ENCODE measurements at places on chromosomes 2 and 18.

DNA sequence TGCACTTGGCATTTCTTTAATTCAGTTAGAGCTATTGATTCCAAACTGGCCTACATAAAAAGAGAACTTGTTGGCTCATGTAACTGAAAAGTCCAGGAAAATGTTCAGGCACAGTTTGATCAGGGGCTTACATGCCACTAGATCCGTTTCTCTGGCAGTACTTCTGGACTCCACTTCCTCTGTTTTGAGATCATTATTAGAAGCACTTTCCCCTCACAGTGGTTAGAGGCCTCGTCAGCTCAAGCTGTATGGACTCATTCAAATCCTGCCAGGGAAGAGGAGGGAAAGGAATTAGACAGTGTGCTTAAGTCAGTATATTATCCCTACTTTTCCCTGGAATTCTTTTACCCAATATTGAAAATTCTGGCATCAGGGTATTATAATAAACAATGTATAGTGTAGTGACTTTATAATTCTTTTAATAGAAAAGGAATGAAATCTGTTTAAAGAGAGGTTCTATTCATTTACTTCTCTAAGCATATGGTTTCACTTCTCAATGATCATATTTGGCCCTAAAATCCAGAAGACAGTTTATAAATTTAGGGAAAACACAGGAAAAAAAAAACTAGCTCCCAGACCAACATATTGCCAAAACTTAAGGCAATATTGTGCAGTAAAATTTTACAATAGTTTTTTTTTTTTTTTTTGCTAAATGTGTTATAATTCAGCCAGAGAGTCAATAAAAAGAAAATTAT lies 92.0 kb downstream of the ARMC9 start:
- DNase-seq, result no peak

DNA sequence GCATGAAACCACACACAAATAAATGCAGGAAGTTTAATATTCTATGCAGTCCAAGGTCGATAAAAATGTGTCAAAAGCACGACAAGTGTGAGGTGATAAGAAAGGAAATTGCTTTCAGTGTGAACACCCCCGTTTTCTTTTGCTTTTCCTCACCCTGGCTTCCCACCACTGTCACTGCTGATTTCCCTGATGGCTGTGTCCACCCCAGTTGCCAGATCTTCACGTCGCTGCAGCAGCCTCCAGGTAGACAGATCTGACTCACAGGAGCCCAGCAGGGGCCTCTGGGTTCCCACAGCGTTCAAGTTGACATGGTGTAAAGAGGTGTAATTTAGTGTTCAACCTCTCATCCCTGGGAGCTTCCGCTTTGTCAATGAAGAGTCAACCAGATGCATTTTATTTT lies 128.0 kb upstream of the TACR1 start:
- DNase-seq, result no peak

- DNase-seq, result no peak
Measured at GRCh38 chr2:60116161-60116875, 437.1 kb downstream of the BCL11A start.

- DNase-seq, result no peak
Measured at GRCh38 chr2:28381225-28382180, 11.2 kb upstream of the FOSL2 start.

- no peak for DNase-seq
Measured at GRCh38 chr2:158011055-158011771, 90.5 kb upstream of the UPP2 start.

GRCh38 chr2:38818565-38818964 lies 40.6 kb downstream of the GEMIN6 start:
- DNase-seq, result no peak

DNA sequence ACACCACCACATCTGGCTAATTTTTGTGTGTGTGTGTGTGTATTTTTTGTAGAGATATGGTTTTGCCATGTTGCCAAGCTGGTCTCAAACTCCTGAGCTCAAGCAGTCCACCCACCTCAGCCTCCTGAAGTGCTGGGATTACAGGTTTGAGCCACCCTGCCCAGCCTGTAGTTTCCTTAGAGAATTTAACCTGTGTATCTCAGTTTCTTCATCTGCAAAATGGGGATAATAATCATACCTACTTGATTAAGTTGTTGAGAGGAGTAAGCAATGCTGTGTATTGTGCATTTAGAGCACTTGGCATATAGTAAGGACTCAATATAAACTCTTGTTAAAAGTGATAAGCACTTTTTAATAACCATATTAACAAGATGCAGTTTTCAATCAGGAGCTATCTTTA lies 6.3 kb upstream of the SANBR start:
- no peak for DNase-seq

DNA sequence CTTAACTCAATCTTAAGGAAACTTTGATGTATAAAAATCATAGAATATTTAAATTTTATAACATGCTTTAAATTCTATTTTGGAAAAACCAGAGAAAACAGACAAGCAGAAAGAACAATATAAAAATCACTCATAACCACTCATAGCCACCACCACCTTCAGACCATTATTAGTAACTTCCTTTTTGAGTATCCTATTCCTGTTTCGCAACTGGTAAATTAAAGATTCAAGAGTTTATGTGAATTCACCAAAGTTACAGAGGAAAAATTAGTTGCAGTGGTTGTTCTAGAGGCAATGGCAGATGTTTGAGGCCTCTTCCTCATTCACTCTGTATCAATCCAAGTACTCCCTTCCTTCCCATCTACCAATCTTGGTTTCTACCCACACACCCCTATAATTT lies 49.3 kb upstream of the PROKR1 start:
- no peak for DNase-seq

DNA sequence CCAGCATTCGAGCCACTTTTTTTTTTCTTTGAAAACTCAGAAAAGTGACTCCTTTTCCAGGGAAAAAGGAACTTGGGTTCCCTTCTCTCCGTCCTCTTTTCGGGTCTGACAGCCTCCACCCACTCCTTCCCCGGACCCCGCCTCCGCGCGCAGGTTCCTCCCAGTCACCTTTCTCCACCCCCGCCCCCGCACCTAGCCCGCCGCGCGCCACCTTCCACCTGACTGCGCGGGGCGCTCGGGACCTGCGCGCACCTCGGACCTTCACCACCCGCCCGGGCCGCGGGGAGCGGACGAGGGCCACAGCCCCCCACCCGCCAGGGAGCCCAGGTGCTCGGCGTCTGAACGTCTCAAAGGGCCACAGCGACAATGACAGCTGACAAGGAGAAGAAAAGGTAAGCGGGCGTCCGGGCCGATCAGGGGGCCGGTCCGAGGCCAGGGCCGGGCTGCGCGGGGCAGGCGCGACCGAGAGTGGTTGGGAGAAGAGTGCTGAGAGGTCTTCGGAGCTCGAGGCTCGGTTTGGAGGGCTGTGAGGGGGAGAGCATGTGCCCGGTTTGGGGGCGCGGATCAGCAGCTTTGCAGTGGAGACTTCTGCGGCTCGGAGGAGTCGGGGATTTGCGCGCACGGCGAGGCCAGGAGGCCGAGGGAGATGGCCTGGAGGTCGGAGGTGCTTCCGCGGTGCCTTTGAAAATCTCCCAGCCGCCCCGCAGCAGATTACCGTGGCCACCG lies 502 bp downstream of the EPAS1 start:
- peak; percentile 68 for DNase-seq

DNA sequence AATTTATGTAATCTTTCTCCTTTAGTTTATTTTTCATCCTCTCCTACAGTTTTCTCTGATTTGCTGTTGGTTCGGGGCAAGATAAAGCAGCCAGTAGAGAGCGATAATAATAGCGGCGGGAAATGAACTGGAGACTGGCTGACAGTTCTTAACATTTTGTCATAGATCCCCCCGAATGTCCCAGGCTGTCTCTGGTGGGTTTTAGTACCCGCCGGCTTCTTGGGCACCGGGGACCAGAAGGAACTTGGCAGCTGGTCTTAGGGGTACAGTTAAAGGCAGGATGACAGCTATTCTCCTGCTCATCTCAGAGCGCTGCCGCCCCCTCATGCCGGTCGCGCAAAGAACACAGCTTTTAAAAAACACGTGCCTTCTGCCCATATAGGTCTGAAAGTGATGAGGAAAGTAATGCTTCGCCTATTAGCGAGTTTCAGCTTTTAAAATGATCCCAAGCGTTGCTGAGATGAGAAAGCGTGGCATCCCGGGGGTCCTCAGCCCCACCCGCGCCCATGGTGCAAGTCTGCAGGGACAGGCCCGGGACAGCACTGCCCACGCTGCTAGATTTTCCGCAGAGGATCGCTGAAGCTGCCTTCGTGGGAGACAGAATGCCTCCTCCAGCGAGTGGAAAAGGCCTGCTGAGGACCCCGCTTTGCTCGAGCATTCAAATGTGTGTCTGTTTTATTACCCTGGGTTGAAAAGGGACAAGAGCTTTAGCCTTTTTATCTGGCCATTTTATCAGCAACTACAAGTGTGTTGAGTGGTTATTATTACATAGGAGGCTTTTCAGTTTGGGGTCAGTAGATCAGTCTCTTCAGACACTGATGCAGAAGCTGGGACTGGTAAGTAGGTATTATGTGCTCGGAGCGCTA lies 3.8 kb downstream of the ONECUT2 start:
- no peak for DNase-seq

- no peak for DNase-seq
Measured at GRCh38 chr18:3924455-3924854, 474.5 kb downstream of the TGIF1 start.

- no peak for DNase-seq
Measured at GRCh38 chr2:164561416-164561815, 59.9 kb downstream of the GRB14 start.

DNA sequence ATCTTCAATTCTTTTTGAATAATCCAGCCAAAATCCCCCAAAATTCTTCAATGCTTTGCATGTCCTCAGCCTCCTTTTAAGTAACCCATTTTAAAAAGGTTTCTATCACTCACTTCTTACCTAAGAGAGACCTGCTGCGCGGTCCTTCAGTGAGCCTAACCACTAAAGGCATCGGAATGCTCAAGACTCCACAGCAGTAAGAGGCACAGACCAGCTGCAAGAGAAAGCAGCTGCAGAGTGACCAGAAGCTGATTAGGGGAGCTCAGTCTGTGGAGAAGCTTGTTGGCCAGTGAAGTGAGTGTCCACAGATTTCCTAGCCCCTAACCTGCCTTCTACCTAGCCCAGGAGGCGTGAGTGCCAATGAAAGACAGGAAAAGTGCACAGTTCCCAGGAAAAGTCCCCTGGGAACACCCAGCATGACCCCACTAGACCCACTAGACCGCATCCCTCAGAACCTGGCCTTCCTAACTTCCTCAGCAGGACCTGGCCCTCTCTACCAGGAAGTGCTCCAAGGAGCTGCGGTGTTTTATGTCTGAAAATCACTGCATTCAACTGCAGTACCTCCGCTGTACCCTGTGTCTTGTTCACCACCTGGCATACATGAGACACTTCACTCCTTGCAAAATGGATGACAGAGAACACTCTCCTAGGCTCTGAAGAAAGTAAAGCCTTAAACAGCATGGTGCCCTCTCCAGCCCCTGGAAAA lies 10.1 kb downstream of the MBOAT2 start:
- DNase-seq, result no peak

- DNase-seq, result no peak
Measured at GRCh38 chr2:151886241-151886640, 58.0 kb upstream of the ARL5A start.

DNA sequence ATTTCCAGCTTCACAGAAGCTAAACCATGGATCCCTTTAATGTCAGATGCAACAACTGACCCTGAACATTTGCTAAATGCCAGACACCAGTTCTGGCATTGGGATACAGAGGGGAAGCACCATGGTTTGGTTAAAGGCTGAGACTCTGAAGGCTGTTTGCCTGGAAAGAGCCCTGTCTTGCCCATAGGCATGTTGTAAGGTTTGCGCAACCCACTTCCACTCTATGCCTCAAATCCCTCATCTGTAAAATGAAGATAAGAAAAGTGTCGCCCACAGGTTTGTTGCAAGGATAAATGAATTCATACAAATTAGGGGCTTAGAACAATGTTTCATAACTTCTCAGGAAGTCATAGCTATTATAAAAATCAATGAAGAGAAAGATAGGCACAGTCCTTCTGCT lies 380.9 kb upstream of the GYPC start:
- DNase-seq, result no peak

DNA sequence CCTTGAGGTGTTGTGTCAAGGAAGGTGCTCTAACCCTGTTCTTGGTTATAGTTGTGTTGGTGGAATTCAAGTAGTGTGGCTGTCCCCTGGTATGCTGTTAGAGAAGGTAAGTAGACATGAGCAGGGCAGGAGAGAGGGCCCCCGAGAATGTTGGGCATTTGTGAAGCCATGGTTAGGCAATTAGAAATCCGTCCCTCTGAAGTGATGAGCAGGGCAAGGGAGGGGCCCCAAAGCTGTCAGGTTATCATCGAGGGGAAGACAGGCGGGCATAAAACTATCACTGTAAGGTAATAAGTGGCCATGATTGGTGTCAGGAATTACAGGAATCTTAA lies 5.2 kb downstream of the XRCC5 start:
- DNase-seq, result no peak

DNA sequence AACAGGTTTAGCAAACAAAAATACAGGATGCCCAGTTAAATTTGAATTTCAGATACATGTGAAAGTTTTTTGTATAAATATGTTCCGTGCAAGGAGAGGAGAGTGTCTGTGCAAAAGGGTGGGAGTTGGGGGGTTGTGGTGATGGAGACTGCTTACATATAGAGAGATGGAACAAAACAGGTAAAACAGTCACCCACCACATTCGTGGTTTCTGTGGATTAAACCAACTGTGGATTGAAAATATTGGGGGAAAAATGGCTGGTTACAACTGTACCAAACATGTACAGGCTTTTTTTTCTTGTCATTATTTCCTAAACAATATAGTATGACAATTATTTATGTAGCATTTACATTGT lies 245.7 kb downstream of the TNS1 start:
- no peak for DNase-seq

DNA sequence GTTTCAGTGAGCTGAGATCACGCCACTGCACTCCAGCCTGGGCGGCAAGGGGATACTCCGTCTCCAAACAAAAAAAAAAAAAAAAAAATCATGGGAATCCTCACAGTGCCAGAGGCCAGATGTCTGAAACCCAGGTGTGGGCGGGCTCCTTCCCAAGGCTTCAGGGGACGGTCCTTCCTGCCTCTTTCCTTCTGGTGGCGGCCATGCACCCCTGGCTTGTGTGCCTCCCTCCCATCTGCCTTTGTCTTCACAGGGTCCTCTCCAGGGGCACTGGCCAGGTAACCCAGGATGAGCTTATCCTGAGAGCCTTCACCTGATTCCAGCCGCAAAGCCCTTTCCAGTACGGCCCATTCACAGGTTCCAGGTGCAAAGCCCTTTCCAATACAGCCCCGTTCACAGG lies 40.9 kb upstream of the GPC1 start:
- no peak for DNase-seq

DNA sequence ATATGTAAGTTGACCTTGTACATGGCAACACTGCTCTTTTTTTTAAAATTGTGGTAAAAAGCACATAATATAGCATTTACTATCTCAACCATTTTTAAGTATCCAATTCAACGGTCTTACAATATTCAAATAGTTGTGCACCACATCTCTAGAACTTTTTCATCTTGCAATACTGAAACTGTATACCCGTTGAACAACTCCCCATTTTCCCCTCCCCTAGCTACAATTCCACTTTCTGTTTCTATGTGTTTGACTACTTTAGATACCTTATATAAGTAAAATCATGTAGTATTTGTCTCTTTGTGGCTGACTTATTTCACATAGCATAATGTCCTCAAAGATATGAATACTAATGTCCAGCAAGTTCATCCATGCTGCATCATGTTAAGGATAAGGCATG lies 452.1 kb downstream of the TXNL1 start:
- no peak for DNase-seq
